GOT3 (cell line): ENCODE measurements at places on chromosomes 3 and 15.

- no peak for DNase-seq
These were observed 3.4 kb upstream of the OPA1 start for GRCh38 chr3:193589616-193590015.

DNA sequence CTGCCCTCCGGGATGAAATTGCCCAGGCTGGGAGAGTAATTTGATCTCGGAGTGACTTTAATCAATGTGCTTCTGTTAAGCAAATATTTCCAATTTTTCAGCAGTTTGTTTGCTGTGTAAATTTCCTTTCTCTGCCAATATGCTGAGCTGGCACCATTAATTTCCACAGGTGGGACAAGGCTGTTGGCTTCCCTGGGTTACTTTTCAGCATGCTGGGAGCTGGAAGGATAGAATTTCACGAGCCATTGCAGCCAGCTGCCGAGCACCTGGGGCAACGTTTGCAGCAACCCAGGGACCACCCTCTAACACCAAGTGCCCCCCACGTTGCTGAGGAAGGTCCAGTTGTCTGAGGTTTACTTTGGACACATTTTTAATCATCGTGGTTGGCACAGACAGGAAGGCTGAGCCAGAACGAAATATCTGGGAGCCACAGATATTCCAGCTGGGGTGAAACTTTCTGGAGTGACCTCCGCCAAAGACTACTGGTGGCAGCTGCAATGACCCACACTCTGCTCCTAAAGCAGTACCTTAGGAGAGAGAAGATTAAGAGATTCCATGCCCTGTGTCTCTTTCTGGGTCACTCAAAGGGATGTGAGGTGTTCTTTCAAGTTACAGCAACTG, 293.3 kb upstream of the RGMA start:
- no peak for DNase-seq

DNA sequence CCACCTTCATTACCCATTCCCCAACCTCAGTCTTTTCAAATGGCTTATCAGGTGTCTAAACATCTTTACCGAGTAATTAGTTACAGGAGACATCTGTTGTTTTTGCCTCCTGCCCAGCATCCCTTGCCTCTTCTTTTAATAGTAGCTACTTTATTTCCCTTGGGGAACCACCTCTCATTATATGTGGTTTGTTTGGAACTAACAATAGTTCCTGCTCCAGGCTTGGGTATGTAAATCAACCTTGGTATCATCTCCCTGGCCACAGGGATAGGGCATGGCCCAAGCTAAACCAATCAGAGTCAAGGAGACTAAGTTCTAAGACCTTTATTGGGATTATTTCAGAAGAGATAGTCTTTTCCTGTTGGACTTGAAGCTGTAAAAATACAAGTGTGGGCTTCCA, 76.6 kb downstream of the ETV5 start:
- DNase-seq: no peak

DNA sequence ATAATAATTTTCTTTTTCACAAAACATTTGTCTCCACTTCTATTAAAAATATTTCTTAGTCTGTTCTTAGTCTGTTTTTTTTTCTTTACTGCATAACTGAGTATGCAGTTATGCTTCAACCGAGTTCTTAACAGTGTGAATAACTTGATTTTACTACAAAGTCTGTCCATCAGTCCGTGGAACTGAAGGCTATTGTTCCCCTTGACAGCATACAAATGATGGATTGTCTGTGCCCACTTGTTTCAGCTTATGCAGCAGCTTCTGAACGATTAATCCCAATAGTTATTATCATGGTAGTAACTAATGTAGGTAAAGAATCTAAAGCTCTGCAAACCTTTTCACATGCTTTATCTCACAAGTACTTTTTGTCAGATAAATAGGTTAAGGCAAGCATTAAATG, 150.7 kb downstream of the SSR3 start:
- no peak for DNase-seq

DNA sequence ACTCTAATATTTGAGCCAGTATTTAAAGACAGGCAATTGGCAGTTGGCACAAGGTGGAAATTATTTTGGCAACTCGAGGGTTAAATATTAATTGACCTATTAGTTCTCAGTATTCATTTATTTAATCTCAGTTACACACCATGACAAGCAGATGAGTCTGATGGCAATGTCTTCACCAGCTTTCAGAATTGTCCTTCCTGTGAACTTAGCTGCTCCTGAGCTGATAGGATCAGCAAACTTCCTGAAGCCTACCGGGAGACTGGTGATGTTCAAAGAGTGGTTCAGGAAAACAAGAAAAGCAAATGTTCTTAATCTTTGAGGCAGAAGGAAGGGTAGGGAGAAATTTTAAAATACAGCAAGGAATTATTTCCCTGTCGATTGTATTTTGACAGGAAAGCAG, 522.2 kb downstream of the SOX2 start:
- DNase-seq: no peak

DNA sequence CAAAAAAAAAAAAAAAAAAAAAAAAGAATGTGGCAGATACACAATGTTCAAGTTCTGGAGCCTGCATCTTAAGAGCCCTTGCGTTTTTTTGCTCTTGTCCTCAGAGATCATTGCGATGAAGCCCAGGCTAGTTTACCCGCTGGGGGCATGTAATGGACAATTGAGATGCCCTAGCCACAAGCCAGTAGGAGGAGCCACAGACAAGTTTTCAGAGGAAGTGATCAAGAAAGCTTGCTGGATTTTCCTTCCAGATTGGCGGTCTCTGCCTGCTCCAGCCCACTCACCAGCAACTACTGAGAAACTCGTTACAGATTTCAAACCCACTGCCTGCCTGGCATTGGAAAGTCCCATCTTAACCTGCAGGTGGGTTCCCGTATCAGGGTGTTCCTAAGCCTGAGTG, 192.1 kb upstream of the EOMES start:
- DNase-seq: no peak
